Stimulated activated CD4-positive, alpha-beta T cell treated with anti-CD3 and anti-CD28 coated beads, Interleukin-15, amount 100 ng/mL, for 1 hour (primary cell): ENCODE measurements at places on chromosomes 6 and 20.

DNA sequence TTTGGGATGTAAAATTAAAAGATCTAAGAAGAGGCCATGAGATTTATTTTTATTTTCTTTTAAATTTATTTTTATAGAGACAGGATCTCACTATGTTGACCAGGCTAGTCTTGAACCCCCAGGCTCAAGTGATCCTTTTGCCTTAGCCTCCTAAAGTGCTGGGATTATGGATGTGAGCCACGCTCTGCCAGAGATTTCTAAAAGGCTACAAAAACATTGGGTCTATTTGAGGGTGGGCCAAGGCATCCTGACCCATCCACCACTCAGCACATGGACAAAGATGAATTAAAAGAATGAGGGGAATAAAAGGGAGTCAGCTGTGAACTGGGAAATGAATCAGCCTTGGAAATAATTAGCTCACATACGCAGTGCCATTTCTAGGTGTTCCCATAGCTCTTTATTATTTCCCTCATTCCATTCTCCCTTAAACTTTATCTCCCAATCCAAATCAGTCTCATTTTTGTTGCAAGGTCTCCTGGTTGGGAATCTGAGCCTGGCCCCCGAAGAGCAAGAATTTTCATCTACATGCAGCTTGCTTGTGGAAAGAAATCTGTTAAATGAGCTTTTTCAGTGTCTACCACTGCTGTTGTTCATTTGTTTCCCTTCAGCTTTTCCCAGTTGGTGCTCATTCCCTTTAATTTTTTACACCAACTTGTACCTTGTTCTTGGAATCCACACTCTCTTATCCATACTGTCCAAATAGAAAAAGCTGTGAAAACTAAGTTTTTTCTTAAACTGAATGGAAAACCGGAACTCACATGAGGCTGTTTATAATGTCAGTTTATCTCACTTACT lies 66.9 kb downstream of the MKKS start:
- DNase-seq = no peak

DNA sequence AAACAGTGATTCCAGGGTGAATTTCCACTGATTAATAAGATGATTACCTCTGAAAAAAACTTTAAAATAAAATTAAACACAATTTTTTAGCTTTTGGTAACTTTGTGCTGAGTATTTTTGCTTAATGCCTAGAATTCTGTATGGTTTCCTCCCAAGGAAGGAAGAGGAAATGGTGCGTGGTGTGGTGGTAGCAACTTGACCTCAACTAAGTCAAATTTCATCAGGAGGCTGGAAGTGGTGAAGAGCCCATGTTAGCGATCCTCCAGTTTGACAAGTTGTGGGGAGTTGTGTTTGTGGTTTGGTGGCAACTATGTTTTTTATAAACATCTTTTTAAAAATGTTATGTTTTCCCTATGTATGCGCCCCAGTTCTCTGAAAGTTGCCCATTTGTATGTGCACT lies 5.0 kb upstream of the RTF2 start:
- no peak for DNase-seq

DNA sequence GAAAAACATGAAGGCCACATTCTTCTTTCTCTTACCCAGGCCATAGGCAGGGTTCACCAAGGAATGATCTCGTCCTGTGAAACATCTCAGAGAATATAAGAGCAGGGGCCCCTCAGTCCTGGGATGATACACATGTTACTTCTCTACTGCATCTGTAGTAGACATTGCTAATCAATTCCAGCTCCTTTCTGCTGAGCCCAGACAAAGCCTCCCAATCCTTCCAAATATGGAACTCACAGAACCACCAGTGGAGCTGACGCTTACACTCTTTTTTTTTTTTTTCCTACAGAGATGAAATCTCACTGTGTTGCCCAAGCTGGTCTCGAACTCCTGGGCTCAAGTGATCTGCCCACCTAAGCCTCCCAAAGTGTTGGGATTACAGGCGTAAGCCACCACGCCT lies 9.1 kb downstream of the SNTA1 start:
- DNase-seq = no peak

- no peak for DNase-seq
Measured at GRCh38 chr6:28864326-28864923, 59.4 kb downstream of the TRIM27 start.

- DNase-seq = no peak
Measured at GRCh38 chr6:11854408-11855165, 76.0 kb upstream of the ADTRP start.

DNA sequence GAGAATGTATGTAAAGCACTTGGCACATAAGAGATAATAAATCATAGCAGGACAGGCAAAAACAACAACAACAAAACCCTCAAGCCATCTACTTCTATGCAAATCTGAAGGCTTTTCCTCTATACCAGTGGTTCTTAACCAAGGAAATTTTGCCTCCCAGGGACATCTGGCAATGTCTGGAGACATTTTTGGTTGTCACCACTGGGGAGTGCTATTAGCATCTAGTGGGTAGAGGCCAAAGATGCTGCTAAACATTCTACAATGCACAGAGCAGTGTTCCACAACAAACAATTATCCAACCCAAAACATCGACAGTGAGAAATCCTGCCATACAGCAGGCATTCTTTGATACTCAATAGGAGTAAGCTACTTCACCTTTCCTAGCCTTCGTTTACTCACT lies 28.2 kb downstream of the NDRG3 start:
- no peak for DNase-seq

DNA sequence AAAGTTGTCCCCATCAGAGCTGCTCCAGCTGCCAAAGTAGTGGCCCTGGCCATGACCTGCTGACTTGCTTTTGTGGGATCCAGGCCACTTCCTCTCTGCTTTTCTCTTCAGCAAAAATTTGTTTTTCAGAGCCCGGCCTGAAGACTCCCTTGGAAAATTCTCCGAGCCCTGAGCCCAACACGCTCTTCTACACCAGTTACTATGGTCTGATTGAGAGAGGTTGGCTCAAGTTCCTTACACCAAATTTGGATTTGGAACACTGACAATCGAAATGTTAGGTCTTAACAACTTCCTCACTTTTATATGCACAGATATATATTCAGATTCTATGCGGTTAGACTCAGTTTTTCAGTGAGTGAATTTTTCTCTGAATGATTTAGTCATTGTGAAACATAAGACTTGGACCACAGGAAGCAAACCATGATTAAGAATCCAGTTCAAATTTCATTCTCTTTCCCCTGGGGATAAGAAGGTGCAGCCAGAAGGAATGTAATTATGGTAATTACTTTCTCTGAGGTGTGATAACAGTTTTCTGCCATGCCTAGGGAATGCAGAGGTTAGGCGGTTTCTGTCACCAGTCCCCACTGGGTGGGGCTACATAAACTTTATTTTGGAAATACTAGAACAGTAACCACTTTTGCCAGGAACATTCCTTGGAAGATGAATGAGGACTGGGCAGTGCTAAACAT lies 365.2 kb downstream of the SYNE1 start:
- DNase-seq = no peak

DNA sequence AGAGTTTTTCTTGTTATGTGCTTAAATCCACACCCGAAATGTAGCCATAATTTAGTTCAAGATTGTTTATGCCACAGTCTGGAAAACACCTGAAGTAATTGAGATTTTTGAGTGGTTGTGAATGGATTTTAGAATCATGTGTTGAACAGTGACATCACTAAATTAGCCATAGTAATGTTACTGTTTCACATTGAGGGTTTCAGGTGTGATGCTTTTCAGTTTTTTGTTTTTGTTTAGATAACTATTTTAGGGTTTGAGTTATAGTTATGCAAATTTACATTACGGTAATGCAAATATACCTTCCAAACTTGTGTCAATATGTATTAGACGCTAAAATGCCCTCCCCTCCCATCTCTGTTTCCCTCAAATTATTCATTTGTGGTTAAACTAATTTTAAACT lies 22.9 kb downstream of the QKI start:
- no peak for DNase-seq

DNA sequence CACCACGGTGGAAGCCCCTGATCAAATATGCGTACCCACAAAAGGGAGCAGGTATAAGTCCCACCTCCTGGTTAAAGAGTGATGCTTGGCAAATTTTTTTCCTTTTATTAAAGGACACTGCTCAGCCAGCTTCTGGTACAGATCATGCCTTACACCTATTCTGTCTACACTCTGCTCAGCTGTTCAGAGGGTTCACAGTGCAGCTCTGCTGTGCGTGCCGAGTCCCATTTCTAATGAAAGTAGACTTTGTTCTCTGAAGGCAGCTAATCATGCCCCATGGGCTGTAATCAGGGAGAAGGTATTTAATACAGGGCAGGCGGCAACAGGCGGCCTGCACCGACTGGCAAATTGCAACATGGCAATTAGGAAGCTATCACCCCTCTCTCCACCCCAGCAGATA lies 16.3 kb downstream of the LRRC73 start:
- DNase-seq = no peak

- no peak for DNase-seq
Measured at GRCh38 chr6:133947302-133947900, 5.6 kb upstream of the TBPL1 start.

DNA sequence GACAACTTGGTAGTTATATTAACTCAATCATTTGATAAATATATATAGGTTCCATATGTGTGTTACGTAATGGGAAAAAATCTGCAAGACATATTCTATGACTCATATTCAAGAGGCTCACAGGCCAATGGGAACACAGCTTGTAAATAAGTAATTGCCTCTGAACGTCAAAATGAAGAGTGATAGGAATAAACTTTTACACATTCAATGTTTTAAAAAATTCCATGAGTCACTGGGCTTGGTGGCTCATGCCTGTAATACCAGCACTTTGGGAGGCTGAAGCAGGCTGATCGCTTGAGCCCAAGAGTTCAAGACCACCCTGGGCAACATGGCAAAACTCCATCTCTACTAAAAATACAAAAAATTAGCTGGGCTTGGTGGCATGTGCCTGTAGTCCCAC lies 209.4 kb upstream of the MCHR2 start:
- no peak for DNase-seq

DNA sequence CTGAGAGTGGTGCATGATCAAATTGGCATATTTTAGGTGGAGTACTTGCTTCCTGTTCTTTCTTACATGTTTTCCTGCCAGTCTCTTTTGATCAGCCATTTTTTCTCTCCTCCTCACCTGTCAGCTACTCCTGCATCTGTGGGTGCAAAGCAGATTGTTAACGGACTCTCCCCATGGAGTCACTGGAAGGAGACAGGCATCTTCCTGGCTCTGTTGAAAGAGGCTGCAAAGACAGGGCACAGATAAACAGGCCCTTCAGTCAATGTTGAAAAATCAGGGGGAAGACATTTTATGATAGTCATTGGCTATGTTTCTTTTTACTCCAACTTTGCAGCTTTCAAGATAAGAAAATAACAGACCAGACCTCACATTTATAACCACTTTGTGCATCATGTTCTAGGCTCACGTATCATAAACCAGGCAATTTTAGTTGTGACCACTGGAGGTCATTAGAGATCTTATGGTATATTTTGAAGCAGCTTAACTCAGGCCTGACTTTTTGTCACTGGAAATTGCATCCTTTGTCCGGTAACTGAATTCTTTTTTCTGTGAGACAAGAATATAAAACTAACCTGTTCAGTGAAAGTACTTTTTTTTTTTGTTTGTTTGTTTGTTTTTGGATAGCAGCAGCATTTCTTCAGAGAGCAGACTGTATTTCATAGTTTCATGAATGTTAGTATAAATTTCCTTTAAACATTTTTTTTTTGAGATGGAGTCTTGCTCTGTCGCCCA lies 20.1 kb downstream of the ECT2L start:
- no peak for DNase-seq
